M059J (cell line): ENCODE measurements at places on chromosomes 5 and 9.
A peak's percentile ranks its signal among the peaks of the same experiment; 100 is the strongest.

DNA sequence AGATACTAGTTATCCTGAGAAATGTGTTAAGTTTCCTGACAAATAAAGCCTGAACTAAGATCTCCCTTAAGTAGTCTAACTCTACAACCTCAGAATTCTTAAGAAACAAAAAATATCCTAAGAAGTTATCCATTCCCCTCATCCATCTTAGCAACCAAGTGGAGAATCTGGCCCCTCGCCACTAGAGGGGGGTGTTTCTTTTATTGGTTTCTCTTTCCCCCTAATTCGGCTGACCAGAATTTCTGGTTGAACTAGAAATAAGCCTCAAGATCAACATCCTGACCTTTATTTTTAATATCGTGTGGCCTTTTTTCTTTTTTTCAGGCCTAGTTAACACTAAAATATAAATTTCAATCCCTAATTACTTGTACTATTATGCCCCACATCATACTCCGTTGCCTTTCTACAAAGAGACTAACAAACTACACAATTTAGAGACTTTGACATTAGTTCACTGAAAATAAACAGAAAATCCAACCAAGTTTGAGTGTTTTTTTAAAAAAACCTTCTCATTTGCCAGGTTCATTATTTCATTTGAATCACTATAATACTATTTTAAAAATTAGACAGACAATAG, 14.3 kb upstream of the NR4A3 start:
- peak; percentile 67 for DNase-seq

- DNase-seq = peak; percentile 70
Observed at GRCh38 chr5:77957-78804, 13.8 kb upstream of the PLEKHG4B start.

GRCh38 chr5:122906768-122907167, 61.4 kb downstream of the SNX24 start:
- peak; percentile 88 for DNase-seq

GRCh38 chr5:120958877-120959485, 494.9 kb downstream of the PRR16 start:
- DNase-seq = no peak

DNA sequence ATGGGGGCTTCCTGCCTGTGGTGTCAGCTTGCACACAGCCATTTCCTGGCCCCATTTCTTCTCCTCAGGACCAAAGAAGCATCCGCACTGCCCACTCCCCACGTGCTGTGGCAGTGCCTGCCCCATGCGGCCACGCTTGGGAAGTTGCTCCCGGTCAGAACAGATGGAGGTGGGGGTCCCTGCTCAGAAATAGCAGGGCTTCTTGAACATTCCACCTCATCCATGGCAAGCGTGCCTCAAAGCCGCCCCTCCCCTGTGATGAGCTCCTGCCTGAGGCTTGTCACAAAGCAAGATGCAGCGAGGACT, 238.2 kb downstream of the SYK start:
- no peak for DNase-seq

DNA sequence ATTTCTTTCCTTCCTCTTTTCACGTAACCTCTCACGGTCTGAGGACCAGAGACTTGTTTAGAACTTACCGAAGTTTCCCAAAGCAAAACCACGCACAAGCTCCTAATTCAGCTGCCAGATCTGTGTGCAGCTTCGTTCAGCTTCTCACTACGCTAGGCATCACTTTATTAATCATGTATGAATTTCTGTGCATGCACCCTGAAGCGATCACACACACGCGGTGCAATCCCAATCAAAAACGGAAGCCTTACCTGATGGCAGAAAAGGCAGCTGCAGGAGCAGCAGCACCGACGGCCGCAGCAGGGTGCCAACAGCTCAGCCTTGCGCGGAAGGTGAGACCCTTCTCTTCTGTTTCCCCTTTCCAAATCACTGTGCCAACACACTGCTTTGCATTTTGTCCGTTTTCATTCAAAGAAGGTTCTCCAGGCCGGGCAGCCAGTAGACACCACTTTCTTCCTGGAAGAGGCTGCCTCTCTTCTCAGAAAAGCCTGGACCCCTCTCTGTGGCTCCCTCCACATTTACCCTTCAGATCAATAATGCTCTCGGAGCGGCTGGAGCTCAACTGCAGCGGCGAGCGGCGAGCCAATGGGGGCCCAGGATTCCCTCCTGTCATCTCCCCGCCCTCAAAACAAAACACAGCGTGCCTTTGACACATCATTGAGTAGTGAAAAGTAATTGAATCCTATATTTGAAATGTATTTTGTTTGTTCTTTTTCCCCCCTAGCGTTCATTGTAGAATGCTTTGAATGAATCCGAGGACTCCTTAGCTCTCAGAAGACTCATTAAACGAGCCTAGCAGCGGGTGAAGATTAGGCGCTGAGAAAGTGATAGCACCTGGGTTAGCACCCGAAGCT, at the start of gene CDH12:
TSS of gene CDH12 (minus strand) at position 538 of the 854 bp plus-strand sequence.
- DNase-seq = no peak

- no peak for DNase-seq
Observed at GRCh38 chr9:121298689-121299466, 30.9 kb downstream of the GSN start.

GRCh38 chr5:6606884-6607558, 25.8 kb downstream of the NSUN2 start:
- no peak for DNase-seq

- DNase-seq = peak; percentile 62
Observed at GRCh38 chr9:23044549-23044948, 597.9 kb downstream of the DMRTA1 start.

GRCh38 chr9:111008158-111009075, 29.9 kb downstream of the LPAR1 start:
- DNase-seq = peak; percentile 49

DNA sequence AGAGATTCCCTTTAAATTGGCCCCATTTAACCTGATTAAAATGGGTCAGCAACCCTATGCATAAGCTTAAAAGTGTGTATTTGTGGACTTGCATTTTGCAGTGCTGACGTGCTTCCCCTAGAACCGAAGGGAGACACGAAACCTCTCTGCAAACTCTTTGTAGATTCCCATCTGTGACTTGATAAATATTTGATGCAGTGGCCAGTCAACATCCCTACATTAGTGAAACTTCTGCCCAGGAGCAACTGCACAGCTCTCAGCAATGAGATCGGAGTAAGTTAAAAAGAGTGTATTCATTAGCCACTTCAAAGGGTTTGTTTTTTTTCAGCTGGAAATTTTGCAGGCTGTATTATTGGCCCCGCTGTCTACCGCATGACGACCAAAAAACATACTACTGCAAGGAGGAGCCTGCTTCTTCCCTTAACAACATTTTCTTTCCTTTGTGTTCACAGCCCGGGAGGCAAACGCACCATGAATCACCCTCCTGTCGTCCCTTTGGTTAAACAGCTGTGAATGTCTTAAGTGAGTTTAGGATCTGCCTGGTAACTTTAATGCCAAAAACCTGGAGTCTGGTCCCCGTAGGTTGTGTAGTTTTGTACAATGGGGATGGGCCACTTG, 38.0 kb upstream of the TCERG1 start:
- DNase-seq = peak; percentile 80

DNA sequence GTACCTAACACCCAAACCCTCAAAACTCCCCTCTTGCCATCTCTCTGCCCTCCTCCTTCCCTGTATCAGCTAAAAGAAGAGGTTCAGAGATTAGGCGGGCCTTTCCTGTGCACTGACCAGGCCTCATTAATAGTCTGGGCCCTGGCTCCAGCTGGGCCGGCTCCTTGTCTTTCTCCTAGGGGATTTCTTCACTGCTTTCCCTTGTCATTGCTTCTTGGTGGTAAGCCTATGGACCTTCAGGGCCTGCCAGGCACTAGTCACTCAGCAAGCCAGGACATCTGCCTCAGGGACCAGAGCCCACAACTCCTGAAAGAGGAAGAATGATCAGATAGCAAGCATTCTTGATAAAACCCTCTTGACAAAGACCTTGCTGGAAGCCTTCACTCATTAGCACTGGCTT, 50.9 kb downstream of the MRRF start:
- no peak for DNase-seq

GRCh38 chr9:88173378-88173999, 35.2 kb upstream of the SPATA31C2 start:
- DNase-seq = peak; percentile 82

DNA sequence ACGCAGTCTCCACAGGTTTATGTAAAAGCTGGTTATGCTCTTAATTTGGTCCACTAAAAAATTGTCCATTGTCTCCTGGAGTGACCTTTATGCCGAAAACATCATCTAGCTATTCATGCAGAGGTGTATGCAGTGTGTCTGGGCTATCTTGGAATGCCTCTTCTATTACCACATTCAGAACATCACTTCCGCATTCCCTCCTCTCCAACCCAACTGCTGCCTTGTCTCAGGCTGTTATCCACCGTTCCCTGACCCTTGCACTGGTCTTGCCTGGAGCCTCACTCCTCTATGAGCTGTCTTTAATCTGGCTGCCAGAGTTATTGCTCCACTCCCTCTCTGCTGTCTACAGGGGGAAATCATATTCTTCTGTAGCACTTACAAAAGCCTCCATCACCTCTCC, 214.1 kb upstream of the ANKRD55 start:
- DNase-seq = no peak

DNA sequence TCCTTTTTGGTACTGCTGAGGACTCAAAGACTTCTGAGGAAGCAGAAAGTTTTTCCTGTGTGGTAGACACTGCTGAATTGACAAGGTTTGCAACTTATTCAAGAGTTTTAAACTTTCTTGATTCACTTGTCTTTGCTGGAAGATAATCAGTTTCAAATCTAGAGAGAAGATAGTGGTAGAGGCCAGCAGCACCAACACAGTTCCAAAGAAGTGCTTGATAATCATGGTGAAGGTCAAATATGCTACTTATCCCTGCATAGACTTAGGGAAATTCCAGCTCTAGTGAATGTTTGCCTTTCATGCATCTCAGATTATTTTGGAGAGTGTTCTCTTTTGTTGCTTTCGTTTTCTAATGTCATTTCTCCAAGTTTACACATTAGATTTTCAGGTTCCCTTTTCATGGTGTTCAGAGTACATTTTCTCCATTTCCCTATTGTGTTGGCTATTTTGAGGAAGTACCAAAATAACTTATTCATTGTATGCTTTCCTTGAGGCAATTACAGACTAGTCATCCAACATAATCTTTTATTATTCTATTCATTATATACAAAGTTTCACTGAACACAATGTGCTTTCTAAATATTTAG, 550 bp downstream of the IFNE start:
- no peak for DNase-seq

- DNase-seq = peak; percentile 46
Observed at GRCh38 chr5:135714126-135714894, 120.2 kb upstream of the SLC25A48 start.

DNA sequence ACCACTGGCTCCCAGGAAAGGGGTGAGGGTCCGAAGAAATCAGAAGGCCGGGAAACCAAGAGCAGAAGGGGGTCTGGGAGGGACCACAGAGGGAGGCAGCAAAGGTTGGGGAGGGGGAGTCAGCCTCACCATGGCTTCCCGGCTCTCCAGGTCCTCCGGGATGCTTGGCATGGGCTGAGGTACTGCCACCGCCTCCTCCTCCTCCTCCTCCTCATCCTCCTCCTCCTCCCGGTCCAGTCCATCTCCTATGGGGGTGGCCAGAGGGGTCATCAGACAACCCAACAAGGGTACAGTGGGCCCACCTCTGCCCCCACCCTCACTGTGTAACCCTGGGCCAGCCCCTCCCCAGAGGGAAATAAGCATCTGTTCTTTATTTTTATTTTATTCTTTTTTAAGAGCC, 17.5 kb downstream of the GOLGA2 start:
- DNase-seq = no peak

DNA sequence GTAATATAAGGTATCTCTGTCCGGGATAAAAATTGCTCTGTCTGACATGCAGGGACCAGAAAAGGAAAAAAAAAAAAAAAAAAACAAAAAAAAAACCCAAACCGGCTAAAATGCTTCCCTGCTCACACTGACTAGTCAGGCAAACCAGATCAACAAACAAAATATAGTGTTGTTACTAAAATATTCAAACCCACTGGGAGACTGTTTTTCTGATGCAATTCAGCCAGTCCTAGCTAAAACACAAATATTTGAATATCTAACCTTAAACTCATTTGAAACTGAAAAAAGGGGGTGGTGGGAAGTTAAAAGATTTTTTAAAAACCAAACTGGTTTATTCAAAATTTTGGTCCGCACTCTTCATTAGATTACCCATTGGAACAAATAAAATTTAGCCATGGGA, 61.0 kb downstream of the APBA1 start:
- DNase-seq = no peak

DNA sequence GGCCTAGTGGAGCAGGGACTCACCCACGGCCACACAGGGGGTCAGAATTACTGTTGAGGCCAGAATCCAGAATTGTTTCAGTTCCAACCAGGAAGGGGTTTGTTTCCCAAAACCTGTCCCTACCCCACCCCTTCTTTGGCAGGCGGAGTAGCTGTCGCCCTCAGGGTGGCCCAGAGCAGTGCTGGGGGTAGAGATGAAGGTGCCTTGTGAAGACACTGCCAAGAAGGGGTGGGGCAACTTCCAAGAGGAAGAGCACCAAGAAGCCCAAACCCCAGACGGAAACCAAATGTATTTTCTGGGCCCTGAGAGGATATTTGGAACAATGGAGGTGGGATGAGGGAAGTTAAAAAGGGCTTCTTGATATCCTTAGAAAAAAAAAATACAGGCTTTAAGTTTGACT, 11.4 kb upstream of the NDST1 start:
- DNase-seq = no peak

- DNase-seq = no peak
Observed at GRCh38 chr9:36503172-36504088, 69.3 kb upstream of the MELK start.

DNA sequence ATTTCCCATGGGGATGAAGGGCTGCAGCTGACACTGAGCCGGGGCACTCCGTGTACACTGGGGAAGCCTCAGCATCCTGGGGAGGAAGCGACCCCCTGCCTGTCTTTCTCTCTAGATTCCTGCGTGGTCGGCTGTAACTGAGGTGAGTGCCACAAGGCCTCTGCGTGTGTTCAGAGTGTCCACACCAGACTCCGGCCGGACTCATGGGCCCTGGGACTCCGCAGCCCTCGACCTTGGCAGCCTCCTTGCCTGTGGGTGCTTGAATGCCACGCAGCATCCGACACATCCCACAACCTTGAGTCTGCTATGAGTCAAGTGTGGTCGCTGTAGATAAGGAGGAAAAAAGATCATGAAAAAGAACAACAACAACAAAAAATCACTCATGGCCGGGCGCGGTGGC, 23.4 kb downstream of the PAEP start:
- peak; percentile 20 for DNase-seq

DNA sequence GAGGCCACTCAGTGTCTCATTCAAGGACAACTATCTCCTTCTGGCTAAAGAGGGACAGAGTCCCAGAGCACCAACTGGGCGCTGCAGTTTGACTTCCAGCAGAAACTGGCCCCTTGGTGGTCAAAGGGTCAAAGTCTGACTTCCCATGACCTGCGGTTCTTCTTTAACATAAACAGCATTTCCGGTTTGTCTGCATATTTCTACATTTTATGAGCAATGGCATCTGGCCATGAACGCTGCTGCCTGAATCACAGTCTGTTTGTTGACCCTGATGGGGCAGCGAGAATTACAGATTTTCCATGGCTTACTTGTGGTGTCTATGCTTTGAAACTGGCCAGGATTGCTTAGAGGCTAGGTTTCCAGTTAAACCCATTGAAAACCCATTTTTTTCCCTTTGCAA, 1.3 kb downstream of the TNFSF15 start:
- DNase-seq = peak; percentile 97

DNA sequence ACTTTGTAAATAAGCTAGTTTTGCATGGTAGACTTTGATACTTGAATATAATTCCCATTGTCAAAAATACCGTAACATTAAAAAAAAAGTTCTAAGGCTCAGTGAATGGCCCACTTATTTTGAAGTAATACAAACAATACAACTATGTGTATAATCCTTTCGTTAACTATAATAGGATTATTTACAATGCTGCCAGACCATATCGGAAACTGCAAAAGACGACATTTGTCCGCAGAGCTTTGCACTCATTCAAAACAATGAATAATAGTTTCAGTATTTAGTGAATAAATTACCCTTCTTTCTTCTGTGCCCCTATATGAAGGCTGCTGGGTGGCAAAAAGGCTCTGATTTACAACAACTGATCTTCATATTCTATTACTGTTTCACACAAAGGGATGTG, 121.8 kb downstream of the DROSHA start:
- no peak for DNase-seq
